G401 (cell line): ENCODE measurements at places on chromosomes 1 and 21. TPM values are rescaled to one million over a fixed set of nuclear protein-coding genes. Genes with fewer than 3 reads are reported as not detected.

CADM3 gene
- total RNA-seq, result not detected in 2 replicates

DNA sequence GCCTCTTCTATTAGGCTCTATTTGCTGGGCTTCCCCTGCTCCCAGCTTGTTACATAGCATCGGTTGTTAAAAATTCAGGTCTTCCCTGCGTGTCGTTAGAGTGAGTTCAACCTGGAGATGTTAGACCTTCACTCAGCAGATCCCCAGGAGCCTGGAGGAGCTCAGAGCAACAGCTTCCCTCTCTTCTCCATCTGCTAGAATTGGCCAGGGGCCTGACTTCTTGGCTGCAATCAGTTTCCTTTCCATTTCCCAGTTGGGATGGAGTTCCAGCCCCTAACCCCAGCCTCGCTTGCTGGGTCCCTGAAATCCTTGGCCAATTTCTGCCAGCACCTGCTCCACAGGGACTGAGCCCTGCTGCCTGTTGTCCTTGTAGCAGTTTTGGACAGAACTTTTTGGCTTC lies 55.9 kb downstream of the MT1HL1 start:
- peak; percentile 86 for DNase-seq

- DNase-seq, result no peak
Observed at GRCh38 chr1:214051786-214052185, 64.0 kb downstream of the PROX1 start.

- no peak for DNase-seq
Observed at GRCh38 chr1:21262293-21263051, 27.8 kb downstream of the ECE1 start.

FLG gene
- not detected in 2 replicates for total RNA-seq

GRCh38 chr1:185300152-185300551 lies 16.9 kb downstream of the IVNS1ABP start:
- no peak for DNase-seq

DNA sequence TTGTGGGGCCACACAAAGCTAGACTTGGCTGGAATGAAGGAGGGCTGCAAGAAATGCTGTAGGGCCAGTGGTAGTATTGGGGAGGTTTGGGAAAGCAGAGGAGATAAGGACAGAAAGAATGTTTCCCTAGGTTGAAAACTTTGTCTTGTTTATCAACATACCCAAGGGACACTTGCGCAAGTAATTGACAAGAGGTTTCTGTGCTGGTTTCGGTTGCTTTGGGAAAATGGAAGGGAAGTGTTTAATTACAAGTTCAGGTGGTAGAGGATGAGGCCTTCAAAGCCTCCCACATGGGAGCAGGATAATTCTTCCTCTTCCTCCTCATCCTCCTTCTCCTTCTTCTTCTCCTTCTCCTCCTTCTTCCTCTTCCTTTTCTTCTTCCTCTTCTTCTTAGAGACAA lies 182.1 kb upstream of the LMO4 start:
- DNase-seq, result no peak

DNA sequence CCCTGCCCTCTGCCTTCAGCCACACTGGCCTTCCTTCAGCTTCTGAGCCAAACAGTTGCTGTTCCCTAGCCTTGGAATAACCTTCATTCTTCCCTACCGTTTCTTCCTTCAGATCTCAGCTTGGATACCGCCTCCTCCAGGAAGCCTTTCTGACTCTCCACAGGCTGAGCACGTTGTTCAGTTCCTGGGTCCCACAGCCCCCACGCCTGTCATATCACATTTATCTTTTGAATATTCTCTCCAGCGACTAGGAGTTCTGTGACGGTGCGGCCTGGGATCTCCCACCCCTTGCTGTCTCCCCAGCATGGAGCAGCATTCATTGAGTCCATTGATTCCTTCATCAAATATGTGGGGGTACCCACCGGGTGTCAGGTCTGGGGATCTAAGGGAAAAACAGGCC lies 39.2 kb downstream of the EPHA2 start:
- DNase-seq, result no peak

RHD gene
- not detected in 2 replicates for total RNA-seq

GRCh38 chr1:156305215-156305614 lies 6.1 kb upstream of the VHLL start:
- no peak for DNase-seq

- DNase-seq, result no peak
Observed at GRCh38 chr1:224127925-224128819, 14.3 kb downstream of the FBXO28 start.

DNA sequence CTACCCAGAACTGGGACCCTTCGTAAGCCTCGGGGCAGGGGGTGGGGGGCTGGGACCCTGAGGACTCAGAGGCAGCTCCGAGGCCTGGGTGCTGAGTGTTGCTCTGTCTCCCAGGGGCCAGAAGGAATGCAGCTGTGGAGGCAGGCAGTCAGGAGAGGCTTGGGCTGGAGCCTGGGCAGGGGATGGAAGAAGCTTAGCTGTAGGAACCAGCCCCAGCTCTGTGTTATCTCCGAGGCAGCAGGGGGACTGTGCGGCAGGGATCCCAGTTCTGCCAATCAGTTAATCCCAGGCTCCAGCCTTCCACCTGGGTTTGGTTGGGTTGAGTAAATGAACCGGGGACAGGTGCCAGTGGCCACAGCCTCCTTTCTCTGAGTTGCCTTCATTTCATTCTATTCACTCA lies 8.2 kb upstream of the GRIK3 start:
- DNase-seq, result no peak

C1QC gene
- not detected in 2 replicates for total RNA-seq

DNA sequence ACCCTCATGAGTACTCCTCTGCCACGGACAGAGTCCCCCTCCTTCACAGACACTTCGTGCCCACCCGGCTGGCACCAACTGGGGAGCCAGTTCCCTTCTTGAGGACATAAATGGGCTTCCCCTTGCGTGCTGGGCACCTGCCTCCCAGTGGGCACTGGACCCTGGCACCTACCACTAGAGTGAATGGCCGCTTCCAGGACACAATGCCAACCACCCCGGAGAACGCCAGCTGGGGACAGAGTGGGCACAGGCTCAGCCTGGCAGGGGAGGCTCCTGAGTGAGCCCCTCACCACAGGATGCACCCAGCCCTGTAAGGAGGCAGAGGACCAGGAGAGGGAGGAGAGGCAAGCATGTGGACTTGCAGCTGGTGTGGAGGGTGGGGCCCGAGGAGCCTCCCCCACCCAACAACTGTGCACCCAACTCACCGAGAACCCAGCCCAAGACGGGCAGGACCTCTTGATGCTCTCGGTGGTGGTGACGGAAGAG lies 1.0 kb downstream of the ENTREP3 start:
- DNase-seq, result peak; percentile 15

GRCh38 chr1:34488080-34488708 lies 266.7 kb upstream of the GJB5 start:
- DNase-seq, result no peak

DNA sequence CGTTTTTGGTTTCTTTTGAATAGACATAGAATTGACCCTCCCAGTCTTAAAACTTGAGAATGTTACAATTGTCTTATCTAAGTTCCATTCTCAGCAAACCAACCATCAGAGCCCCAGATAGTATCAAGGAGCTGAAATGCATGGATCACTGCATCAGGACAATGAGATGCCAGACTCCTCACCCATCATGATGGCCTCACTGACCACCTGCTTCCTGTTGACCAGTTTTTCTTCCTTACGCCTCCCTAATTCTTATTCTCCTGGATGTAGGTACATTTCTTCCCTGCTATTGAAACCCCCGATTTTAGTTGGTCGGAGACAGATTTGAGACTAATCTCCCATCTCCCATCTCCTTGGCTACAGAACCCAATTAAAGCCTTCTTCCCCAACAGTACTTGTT lies 17.7 kb downstream of the MATN1 start:
- DNase-seq, result no peak
